ENCODE measurements at places on chromosomes 11 and 22. TPM values are rescaled to one million over a fixed set of nuclear protein-coding genes. Genes with fewer than 3 reads are reported as not detected.
A peak's percentile ranks its signal among the peaks of the same experiment; 100 is the strongest.

GRCh38 chr11:45048313-45048841 is 97.7 kb upstream of the TP53I11 start:
- H3K27ac ChIP-seq, result no peak overlapping the region
- H3K27me3 ChIP-seq, result peaks cover 9% of the 10 kb centered on the region
- no peak overlapping the region for H3K4me3 ChIP-seq
- H3K36me3 ChIP-seq, result no peaks in the 10 kb centered on the region
- peaks cover 6% of the 10 kb centered on the region for H3K4me1 ChIP-seq
- DNase-seq, result no peak

GRCh38 chr11:74989260-74989638 is 516 bp downstream of the NEU3 start:
- DNase-seq, result no peak
- H3K27me3 ChIP-seq, result no peaks in the 10 kb centered on the region
- peaks cover 32% of the 10 kb centered on the region for H3K4me1 ChIP-seq
- H3K4me3 ChIP-seq, result peak overlapping the region; percentile 94
- H3K27ac ChIP-seq, result peak overlapping the region; percentile 91

DNA sequence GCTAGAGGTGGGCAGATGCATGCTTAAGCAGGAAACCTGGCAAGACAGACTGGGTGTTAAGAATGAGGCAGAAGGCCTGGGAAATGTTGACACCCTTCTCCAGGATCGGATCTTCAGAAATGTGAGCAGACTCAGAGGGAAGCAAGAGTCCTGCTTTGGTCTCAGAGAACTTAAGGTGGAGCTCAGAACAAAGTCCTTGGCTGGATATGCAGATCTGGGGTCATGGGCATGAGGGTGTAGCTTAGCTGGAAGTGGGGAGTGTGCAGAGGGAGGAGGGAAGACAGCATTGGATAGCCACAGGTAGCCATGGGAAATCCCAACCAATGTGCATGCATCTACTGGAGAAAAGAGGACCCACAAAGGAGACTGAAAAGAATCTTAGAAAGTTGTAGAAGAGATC is 58.6 kb upstream of the CDON start:
- peaks cover 4% of the 10 kb centered on the region for H3K27me3 ChIP-seq
- no peak for DNase-seq
- no peaks in the 10 kb centered on the region for H3K36me3 ChIP-seq
- no peaks in the 10 kb centered on the region for H3K4me1 ChIP-seq
- no peak overlapping the region for H3K4me3 ChIP-seq
- H3K27ac ChIP-seq, result no peak overlapping the region

DNA sequence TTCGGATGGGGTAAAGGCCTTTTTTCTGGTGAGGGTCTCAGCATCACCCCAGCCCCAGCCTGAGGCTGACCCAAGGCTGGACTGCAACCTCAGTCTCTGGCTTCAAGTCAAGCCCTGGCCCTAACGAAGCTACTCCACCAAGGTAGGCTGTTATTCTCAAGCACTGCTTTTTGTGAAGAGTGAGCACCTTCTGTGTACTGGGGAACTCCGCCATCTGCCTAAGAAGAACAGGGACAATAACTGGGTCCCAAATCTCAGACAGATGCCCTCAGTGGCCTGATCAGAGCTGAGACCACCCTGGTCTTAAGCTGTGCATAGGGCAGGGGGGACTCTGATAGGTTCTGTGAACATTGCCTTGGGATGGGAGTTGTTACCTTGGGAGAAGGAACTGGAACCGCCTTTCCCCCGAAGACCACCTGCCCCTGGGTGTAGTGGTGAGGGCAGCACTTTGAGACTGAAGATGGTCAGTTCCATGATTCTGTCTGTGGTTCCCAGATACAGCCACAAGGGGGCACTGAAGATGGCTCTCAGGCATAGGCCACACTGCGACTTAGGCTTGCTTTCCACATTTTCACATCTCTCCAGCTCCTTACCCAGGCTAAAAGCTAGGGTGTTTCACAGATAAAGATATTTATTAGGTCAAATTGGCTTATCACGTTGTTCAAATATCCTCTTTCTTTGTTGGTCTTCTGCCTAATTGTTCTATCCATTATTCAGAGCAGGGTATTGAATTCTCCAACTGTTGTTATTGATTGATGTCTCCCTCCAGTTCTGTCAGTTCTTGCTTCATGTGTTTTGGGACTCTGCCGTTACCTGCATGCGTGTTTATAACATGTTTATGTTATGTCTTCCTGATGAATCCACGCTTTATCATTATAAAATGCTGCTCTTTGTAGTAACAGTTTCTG is 11.8 kb upstream of the UVRAG start:
- H3K4me3 ChIP-seq, result no peak overlapping the region
- DNase-seq, result peak; percentile 81
- H3K27me3 ChIP-seq, result peaks cover 4% of the 10 kb centered on the region
- H3K4me1 ChIP-seq, result peaks cover 20% of the 10 kb centered on the region

The DRG1 gene
- total RNA-seq, result 91.4 TPM

The SORL1 gene
- 107 TPM for total RNA-seq

The NTM gene
- total RNA-seq, result not detected

The KRTAP5-2 gene
- total RNA-seq, result not detected

The MRGPRF gene
- total RNA-seq, result not detected

The SCUBE1 gene
- total RNA-seq, result 0.03 TPM

The ZBTB16 gene
- 16.4 TPM for total RNA-seq

The FEN1 gene
- 146 TPM for total RNA-seq
